Cardiac atrium fibroblast (primary cell): ENCODE measurements at places on chromosomes 2 and 18. TPM values are rescaled to one million over a fixed set of nuclear protein-coding genes. Genes with fewer than 3 reads are reported as not detected.

SMARCAL1 gene
- 13.0 and 16.5 TPM in 2 replicates for total RNA-seq

SPEG gene
- total RNA-seq: 5.2 and 6.8 TPM in 2 replicates

AQP4 gene
- not detected in 2 replicates for total RNA-seq

ALK gene
- not detected in 2 replicates for total RNA-seq

COBLL1 gene
- 0.36 and 3.7 TPM in 2 replicates for total RNA-seq

GPR39 gene
- total RNA-seq: 0.65 and 0.90 TPM in 2 replicates
